Activated CD4-positive, alpha-beta T cell treated with anti-CD3 and anti-CD28 coated beads, Interleukin-2, amount 10 ng/mL, durations not matched to agents 24 days and 14 days (primary cell): ENCODE measurements at places on chromosomes 7 and 10.

- DNase-seq, result no peak
Observed at GRCh38 chr10:12833451-12833850, 168.1 kb downstream of the CCDC3 start.

- no peak for DNase-seq
Observed at GRCh38 chr10:64196638-64197315, 675.6 kb downstream of the REEP3 start.

GRCh38 chr10:5033061-5033778 lies 29.6 kb upstream of the AKR1C2 start:
- DNase-seq, result no peak

GRCh38 chr7:74461970-74462706 lies 8.4 kb downstream of the GTF2IRD1 start:
- DNase-seq, result no peak

DNA sequence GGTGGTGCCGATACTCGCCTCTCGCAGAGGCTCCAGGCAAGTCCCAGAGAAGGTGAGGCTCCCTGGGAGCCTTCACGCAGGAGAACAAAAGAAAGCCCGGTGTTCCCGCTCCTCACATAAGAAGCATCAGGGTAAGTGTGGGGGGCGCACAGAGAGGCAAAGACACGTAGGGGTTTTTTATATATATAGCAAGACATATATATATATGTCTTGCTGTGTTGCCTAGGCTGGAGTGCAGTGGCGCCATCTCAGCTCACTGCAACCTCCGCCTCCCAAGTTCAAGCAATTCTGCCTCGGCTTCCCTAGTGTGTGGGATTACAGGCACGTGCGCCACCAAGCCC lies 61.3 kb downstream of the PDIA4 start:
- no peak for DNase-seq

DNA sequence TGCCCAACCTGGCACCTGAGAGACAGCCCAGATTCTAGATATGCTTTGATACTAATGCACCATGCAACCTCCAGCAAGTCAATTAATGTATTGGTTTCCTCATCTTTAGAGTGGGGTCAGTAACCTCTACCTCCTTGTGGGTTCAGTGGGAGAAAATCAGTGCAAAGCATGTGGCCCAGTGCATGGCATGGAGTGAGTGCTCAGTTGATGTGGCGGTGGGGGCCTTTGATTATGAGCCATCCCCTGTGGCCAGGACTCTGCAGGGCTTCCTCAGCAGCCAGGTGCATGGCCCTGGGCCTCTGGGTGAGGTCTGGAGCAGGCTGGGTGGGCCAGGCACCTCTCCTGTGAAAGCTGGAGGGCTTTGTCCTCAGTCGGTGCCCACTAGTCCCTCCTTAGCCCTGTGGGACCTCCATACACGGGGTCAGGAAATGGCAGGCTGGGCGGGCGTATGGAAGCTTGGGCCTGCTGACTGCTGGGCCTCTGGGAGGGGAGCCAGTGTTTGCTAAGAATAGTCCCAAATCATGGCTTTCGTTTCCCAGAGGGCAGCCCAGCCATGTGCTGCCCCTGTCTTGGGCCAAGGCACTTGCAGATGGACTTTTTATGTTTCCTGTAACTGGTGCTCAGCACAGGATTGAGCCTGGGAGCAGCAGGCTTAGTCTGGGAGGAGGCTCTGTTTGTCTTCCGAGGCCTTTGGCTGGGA lies 3.4 kb downstream of the PALD1 start:
- DNase-seq, result no peak

DNA sequence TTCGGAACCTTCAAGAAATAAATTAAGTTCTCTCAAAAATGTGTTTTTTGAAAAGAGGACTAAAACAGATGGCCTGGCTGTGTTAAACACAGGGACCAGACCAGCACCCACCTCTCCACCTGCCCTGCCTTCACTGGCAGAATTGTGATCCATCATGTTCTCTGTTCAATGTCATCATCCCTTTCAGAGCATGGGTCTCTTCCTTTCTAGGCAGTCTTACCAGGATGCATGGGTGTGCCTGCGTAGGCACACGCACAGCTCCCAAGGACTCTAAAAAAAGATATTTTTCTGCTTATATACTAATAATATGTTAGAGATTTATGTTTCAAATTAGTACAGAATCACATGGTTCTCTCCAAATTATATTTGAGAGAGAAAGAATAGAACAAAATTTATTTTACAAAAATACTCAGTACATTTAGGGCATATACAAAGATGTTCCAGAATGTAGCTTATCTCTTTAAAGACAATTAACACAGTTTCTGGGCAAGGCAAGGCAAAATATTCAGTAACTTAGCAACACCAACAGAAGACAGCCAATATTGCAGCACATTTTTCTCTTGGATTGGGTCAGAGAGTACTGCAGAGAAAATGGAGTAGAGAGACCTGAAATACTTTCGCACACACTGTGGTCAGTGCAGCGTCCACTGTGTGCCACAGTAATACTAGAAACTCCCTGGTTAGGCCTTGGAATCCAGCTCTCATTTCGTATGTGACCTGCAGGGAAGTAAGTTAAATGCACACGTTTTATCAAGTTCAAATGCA lies 52.8 kb downstream of the EGFR start:
- no peak for DNase-seq

- DNase-seq, result no peak
Observed at GRCh38 chr10:6328699-6329423, 126.1 kb downstream of the PFKFB3 start.

DNA sequence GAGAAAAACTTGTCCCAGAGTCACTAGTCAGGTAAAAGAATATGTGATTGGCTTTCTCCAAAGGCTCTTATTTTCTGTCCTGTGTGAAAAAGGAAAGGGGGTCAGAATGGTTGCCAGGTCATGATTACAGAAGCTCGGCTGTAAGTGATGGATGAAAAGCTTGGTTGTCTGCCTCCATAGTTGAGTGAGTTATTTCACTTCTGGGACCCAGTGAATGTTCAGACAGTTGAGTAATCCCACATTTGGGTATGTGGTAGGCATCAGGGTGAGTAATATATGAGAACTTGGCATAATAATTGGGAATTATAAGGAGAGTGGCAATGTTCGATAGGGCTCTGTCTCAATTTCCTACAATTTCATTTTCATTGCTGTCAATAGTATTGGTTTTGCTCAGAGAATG lies 72.5 kb downstream of the BBS9 start:
- DNase-seq, result no peak

- DNase-seq, result peak; percentile 83
Observed at GRCh38 chr7:135801045-135801693, 52.6 kb upstream of the FAM180A start.

- DNase-seq, result no peak
Observed at GRCh38 chr10:86033581-86033980, 333.0 kb downstream of the GRID1 start.

- DNase-seq, result peak; percentile 77
Observed at GRCh38 chr7:156777364-156778069, 115.5 kb downstream of the LMBR1 start.

DNA sequence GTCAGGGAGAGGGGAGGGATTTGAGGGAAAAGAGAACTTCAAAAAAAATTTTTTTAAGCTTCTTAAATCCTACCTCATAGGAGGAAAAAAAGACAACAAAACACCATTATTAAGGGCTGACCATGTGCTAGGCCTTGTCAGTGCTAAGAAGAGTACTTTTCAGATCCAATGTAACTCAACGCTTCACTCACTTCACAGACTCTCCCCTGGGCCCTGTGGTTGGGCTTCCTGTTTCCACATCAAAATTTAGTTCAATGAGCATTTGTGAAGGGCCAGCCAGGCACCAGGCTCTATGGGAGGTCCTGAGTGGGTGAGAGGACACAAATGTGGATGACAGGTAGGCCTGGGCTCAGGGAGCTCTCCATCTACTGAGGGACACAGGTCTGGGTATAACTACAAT lies 249.8 kb downstream of the PTEN start:
- no peak for DNase-seq

- peak; percentile 72 for DNase-seq
Observed at GRCh38 chr10:8183241-8183704, 128.8 kb downstream of the GATA3 start.

DNA sequence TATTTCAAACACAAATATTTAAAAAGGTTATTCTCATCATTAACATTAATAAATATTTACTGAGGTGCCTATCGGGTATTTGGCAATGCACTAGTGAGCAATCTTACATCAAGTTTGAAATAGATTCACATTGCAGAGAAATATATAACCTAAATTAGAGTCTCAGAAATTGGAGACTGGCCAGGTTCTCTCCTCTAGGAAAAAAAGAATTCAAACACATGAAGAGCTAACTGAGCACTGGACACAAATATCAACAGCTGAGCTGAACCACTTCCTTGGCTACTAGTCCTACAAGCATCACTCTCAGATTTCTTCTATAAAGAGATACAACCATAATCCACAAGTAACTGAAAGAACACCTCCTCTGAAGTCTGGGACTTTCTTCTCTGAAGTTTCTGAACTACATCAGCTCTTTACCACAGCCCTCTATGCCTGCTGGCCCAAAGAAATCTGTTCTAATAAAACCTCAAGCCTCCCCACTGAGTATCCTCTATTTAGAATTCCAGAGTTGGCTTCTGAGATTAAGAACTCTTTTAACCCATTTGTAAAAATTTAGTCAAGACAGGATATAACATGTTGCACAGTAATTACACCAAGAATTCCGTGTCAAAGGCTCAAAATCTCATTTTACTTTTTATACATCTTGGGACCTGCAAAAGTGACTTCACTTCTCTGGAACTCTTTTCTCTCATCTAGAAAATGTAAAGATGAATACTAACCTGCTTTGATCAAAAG lies 45.2 kb downstream of the MTERF1 start:
- DNase-seq, result no peak

- peak; percentile 64 for DNase-seq
Observed at GRCh38 chr7:129778770-129779601, 167.5 kb downstream of the NRF1 start.

DNA sequence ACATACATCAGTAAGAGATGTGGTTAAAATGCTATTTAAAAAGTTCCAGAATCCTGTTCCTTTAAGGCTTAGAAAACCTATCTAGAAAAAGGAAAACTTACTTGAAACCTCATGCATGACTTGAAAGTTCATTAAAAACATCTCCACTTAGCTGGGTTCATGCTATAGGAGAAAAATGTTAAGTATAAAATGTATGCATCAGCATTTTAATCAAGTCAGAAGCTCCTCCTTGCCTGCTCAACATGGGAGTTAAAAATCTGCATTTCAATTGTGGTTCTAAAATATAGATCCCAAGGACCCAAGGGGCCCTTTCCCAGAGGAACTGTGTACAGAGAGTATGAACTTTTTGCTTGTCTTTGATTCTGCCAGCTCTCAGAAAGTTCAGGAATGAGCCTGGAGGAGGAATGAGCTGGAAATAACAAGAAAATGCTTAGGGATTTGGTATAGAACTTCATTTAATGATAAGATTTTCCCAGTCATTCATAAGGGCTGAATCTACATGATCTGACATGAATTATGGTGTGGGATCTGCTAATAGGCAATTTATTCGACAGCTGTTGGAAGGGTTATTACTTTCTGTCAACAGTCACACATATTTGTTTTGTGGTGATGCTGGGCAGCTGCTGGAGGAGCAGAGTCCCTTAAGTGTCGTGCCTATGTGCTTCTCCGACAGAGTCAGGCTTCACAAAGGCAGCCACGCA lies 85.6 kb upstream of the MTPN start:
- DNase-seq, result no peak

DNA sequence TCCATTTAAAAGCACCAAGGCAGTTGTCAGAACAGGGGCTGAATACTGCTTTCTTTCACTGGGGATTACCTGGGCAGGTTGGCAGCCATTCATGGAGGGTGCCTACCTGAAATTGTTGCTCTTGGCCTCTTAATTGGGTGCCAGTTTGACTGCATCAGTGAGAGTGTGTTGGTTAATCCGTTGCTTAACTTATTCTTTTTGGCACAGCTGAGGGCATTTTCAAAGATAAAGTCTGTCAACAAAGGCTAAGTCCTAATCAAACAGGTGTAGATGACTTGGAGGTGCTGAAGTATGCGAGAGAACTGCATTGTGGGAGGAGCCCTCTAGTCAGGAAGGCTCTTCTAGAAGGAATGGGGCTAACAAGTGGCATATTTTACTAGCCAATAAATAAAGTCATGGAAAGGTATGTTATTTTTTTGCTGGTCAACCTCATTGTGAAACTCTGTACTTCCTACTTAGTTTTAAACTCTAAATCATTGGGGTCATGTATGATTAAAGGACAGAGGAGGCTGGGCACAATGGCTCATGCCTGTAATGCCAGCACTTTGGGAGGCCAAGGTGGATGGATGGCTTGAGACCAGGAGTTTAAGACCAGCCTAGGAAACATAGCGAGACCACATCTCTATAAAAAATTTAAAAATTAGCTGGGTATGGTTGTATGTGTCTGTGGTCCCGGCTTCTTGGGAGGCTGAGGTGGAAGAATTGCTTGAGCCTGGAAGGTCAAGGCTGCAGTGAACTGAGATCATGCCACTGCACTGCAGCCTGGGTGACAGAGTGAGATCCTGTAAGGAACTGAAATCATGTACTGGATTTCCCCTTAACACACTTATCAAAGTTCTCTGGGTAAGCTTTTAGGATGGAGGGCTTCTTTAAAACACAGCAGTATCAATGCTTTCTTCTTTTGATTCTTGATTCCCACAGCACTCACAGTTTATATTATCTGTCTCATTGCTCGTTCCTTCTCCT lies 134.1 kb downstream of the LRMDA start:
- no peak for DNase-seq

DNA sequence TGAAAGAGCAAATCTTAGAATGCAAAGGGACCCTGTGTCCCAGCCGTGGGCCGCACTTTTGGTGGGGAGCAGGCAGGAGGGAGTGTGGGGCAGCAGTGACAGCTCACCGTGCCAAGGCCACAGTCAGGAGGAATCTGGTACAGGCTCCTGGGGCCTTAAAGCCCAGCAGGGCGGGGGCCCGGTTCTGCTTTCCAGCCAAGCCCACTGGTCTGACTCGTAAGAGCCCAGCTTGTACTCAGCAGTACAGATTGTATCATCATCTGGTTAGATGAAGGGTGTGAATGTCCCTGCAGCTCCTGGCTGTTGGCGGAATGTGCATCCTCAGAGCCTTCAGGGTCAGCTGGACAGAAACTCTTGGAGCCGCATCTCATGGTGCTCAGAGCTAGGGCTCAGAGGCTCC lies 30.5 kb upstream of the TRIM8 start:
- DNase-seq, result no peak

- no peak for DNase-seq
Observed at GRCh38 chr10:11011984-11012383, 5.7 kb upstream of the CELF2 start.

DNA sequence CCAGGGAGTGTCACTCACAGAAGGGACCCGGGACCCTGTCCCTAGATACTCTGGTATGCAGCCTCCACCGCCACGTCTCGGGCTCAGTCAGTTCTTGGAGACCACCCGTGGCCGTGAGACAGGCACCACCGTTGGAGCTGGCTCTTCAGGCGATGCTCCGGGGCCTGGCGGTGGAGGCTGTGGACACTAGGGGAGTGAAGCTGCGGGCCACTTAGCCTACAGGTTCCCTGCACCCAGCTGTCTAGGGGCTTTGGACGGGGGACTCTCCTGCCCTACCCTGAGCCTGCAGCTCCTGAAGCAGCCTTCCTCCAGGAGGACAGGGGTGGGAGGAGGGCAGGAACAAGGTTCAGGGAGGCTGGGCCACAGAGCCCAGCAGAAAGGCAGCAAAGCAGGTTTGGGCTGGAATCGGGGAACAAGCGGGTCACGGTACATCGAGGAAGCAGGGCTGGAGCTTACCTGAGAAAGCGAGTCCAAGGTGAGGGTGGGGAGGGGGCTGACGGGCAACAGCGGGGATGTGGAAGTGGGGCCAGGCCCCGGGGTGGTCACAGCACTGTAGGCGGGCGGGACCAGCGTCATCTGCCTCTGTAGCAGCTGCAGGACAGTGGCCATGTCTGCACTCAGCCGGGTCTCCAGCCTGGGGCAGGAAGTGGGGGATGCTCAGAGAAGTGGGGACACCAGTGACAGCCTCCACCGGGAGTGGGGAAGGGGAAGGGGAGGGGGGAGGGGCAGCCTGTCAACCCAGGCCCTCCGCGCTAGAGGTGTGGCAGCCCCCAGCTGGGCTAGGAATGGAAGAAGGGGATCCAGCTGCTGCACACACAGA lies 31.5 kb downstream of the KCNH2 start:
- no peak for DNase-seq
